ENCODE measurements at places on chromosomes 16 and 17. TPM values are rescaled to one million over a fixed set of nuclear protein-coding genes. Genes with fewer than 3 reads are reported as not detected.

Gene KCTD19
- not detected for total RNA-seq

Gene SLC38A8
- not detected for total RNA-seq

GRCh38 chr17:7440834-7441195 is 1.5 kb downstream of the FGF11 start:
- no peak for DNase-seq

DNA sequence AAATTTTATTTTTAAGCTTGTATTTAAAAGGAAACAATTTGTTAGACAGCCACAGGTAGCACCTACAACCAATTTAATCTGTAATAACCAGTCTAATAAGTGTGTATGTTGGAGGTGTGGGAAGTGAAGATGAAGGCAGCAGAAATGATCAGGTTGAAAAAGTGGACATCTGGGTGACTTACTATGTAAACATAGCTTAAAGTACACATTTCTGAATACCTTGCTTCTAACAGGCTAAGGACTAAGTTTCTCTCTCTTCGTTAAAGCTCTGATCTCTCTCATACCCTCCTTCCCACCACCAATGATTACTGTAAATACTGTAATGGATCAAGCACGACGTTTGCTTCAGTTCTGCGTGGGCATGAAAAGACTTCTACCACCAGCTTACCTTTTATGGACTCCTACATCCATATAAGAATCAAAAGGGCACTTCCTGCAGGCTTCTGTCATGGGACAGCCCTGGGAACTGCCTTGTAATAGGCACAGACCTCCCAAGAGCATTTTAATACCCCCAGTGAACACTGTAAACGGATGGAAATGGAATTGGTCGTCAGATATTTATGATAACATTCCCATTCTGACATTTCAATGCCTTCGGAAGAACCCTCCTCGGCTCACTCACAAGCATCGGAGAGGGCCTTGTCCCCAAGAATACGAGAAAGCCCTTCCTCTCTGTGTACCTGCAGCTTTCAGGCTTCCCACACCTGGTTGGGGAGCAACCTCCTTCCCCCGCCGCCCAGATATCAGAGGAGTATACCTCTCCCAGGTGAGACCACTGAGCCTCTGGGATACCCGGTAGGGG is 700 bp downstream of the CCDC43 start:
- DNase-seq, result no peak

Measured in thoracic aorta (tissue), 2 donors.